ENCODE measurements at places on chromosomes 12 and 14.
A peak's percentile ranks its signal among the peaks of the same experiment; 100 is the strongest.

DNA sequence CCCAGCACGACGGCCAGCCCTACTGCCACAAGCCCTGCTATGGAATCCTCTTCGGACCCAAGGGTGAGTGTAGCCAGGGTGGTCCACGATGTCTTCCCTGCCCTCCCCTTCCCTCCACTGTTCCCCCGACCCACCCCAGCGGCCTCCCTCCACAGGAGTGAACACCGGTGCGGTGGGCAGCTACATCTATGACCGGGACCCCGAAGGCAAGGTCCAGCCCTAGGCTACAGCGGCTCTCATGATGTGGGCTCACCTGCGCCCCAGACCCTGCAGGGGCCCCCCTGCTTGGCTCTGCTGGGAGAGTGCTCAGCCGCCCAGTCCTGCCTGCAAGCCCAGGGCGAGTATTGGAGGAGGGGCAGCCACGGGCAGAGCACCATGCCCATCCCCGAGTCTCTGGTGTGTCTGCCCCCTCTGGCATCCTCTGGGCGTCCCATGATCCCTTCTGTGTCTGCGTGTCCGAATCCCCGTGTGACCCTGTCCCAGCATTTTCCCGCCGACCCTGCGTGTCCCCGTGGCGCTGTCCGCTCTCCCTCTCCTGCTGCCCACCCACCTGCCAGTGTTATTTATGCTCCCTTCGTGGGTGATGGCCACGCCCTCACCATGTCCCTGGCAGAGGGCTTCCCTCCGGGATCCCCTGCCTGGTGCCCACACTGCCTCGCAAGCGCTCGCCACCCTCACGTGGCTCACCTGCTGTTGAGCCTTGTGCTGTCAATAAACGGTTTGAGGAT, 5.0 kb downstream of the CRIP2 start:
- peaks cover 36% of the 10 kb centered on the region for H3K36me3 ChIP-seq
- peak overlapping the region; percentile 95 for H3K27ac ChIP-seq
- H3K4me1 ChIP-seq: peaks cover 45% of the 10 kb centered on the region
- no peak for DNase-seq
- H3K27me3 ChIP-seq: no peaks in the 10 kb centered on the region
- peak overlapping the region; percentile 77 for H3K4me3 ChIP-seq

DNA sequence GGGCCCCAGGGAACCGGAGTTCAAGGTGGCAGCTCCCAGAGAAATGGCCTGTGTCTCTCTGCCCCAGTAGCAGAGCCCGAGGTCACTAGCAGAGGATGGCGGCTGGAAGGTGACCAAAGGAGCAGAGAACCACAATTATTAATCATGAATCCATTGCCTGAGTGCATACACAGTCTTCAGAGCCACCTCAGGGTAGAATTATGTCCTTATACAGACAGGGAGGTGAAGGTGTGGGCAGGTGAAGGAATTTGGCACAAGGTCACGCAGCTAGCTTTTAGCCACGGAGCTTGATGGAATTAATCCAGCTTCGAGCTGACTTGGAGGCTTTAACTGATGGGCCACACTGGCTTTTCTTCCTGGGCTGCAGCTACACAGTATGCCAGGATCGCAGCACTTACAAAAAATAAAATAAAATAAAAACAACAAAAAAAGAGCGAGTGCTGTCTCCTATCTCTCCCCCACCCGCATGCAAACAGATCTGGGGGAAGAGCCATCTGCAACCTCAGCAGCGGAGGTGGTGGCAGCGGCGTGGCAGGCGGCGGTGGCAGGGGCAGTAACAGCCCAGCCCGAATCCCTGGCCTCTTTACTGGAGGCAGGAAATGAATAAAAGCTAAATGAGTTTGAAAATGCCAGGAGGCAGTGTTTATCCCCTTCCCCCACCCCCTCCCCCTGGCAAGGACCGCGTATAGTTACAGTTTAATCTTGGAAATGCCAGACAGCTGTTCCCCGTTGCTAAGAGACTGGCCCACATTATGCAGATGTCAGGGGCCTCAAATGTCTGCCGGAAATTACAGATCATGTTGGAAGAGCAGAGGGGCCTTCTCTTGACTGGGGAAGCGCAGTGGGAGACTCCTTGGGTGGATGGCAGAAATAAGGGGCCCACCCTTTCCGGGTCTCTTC, 93.5 kb downstream of the LRRC74A start:
- peak overlapping the region; percentile 32 for H3K27ac ChIP-seq
- no peak for DNase-seq
- no peak overlapping the region for H3K4me3 ChIP-seq
- no peaks in the 10 kb centered on the region for H3K27me3 ChIP-seq
- peaks cover 5% of the 10 kb centered on the region for H3K4me1 ChIP-seq
- H3K36me3 ChIP-seq: no peaks in the 10 kb centered on the region

DNA sequence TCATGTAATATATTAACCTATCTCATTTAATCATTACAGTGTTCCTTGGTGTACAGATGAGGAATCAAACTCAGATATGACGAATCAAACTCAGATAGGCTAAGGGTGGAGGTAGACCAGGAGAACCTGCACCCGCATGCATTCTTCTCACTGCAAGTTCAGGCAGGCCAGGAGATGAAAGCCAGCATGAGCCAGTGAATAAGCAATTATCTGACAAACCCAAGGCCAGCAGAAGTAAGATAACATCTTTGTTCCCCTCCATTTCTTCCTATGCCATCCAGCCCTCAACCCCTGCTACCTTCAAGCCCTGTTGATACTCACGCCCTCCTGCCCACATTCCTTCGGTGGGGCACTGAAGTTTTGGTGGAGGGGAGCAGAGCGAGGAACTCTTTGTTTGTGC, 152.2 kb downstream of the ETV6 start:
- peaks cover 3% of the 10 kb centered on the region for H3K36me3 ChIP-seq
- H3K27ac ChIP-seq: no peak overlapping the region
- no peak for DNase-seq

DNA sequence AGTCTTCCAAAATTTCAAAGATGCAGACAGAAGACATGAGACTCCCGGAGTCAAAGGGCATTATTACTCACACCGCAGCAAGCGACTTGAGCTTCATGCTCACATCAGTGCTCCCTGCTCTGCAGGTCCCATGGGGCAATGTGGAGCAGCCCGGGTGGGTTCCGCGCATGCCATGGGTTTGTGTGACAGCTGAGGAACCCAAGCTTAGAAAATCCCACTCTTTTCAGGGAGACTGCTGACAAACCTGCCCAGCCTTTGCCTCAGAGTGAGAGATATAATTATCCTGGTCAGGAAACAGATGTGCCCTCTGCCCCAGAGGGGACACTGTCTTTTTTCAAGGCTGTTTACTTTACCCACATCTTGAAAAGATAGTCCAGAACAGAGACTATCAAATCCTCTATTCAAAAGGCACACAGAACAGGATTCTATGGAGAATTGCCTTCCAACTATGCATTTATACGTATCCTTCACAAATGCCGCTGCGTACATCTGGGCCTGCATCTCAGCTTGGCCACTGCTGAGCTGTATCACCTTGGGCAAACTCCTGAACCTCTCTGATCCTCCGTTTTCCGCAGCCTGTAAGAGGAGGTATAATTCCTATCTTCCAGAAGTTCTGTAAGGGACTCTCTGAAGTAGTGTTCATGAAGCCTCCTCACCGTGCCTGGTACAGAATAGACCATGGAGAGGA, 16.0 kb downstream of the C14orf132 start:
- DNase-seq: no peak
- H3K27ac ChIP-seq: no peak overlapping the region
- no peaks in the 10 kb centered on the region for H3K4me1 ChIP-seq
- H3K27me3 ChIP-seq: peaks cover 68% of the 10 kb centered on the region
- H3K36me3 ChIP-seq: no peaks in the 10 kb centered on the region
- no peak overlapping the region for H3K4me3 ChIP-seq

DNA sequence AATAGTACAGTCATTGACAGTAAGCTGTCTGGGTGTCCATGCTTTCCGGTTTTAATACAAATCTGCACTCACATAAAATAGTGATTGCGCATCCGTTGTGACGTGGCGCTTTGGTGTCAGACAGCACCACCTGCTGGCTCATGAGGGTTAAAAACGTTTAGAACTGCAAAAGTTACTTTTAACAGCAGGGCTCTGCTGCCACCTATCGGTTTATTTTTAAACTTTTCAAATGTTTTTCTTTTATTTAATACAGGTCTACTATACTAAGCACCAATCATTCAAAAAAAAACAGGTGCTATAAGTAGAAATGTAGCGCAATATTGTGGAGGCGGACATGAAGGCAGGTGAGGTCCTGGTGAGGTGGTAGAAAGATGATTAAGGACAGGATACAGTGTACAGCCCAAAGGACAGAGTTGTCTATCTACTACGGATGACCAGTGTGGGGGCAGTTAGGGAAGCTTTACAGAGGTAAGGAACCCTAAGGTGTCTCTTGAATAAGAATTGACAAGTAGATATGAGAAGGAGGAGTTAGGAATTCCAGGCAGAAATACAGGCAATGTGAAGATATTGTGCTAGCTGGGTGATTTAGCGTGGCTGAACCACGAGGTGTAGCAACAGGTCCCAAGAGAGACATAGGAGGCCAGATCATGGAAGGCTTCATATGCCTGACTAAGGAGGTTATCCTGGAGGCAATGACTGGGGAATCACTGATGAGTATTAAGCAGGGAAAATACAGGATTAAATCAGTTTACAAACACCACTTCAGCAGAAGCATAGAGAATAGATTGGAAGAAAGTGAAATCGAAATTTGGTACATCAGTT, 91.5 kb upstream of the PRB2 start:
- peak; percentile 76 for DNase-seq
- no peak overlapping the region for H3K27ac ChIP-seq
- peaks cover 6% of the 10 kb centered on the region for H3K4me1 ChIP-seq
- peaks cover 2% of the 10 kb centered on the region for H3K36me3 ChIP-seq

GRCh38 chr12:58529114-58529665, 391.1 kb downstream of the LRIG3 start:
- DNase-seq: no peak
- no peaks in the 10 kb centered on the region for H3K4me1 ChIP-seq
- no peak overlapping the region for H3K4me3 ChIP-seq
- H3K27me3 ChIP-seq: no peaks in the 10 kb centered on the region

- H3K4me1 ChIP-seq: peaks cover 33% of the 10 kb centered on the region
- H3K27me3 ChIP-seq: peaks cover 95% of the 10 kb centered on the region
- H3K4me3 ChIP-seq: peak overlapping the region; percentile 15
- H3K36me3 ChIP-seq: peaks cover 3% of the 10 kb centered on the region
- H3K27ac ChIP-seq: no peak overlapping the region
Measured at GRCh38 chr14:60652674-60653651, 3.7 kb upstream of the SIX1 start.

- no peak overlapping the region for H3K27ac ChIP-seq
- peaks cover 62% of the 10 kb centered on the region for H3K27me3 ChIP-seq
- H3K4me3 ChIP-seq: no peak overlapping the region
- no peaks in the 10 kb centered on the region for H3K4me1 ChIP-seq
Measured at GRCh38 chr12:48263617-48264016, 60.5 kb upstream of the OR10AD1 start.

DNA sequence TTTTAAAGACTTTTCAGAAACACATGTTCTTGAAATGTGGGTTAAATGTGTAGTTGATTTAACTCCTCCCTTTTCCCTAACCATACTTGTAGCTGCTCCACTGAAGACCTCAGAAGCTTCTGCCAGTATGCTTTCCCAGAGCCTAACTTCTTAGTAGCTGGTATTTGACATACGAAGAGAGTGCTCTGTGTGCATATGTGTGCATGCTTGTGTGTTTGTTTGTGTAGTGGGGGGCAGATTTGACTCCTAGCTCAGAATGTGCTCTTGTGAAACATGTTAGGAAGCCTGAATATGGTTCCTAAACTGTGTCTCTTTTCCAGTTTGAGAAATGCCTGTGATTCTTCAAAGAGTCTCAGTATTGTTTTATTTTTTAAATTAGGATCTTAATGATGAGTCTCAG, 420.4 kb downstream of the PCNX1 start:
- H3K27ac ChIP-seq: peak overlapping the region; percentile 54
- peaks cover 5% of the 10 kb centered on the region for H3K36me3 ChIP-seq
- H3K4me1 ChIP-seq: peaks cover 67% of the 10 kb centered on the region
- DNase-seq: no peak
- H3K4me3 ChIP-seq: no peak overlapping the region

- peaks cover 9% of the 10 kb centered on the region for H3K36me3 ChIP-seq
- peak overlapping the region; percentile 81 for H3K4me3 ChIP-seq
- DNase-seq: no peak
- peaks cover 29% of the 10 kb centered on the region for H3K4me1 ChIP-seq
Measured at GRCh38 chr14:93116676-93117200, 1.0 kb upstream of the ITPK1 start.

- peaks cover 11% of the 10 kb centered on the region for H3K27me3 ChIP-seq
- H3K4me1 ChIP-seq: no peaks in the 10 kb centered on the region
- DNase-seq: no peak
- H3K27ac ChIP-seq: no peak overlapping the region
Measured at GRCh38 chr14:69285661-69286255, 25.8 kb downstream of the GALNT16 start.

DNA sequence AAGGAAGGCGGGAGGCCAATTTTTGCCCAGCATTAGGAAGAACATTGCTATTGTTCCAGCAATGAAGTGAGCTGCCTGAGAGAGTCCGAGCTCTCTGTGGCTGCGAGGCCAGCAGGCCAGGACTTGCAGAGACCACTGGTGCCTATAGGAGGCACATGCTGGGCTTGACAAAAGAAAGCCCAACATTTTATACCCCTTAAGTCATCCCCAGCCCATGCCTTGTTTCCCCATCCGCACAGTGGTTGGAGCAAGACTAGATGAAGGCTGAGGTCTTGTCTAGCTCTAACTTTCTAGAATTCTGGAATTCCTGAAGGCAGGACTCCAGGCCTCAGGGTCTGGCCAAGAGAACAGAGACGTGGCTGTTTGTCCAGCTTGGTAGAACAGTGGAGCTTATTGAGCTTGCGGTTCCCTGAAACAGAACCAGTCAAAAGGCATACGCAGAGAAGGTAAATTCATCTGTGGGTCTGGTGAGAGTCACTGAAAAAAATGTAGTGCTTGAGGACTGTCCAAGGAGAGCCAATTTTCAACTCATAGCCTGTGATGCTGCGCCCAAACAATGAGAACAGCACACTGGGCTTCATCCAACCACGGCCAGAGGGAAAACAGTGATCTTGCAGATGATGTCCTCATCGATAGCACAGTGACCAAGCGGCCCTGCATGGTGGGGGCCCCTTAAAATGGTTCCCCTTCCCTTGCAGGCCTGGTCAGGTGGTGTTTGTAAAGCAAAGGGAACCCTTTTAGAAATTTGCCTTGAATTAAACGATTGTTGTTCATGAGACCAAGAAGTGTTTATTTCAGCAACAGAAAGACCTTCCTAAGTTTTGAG, 27.1 kb upstream of the COL2A1 start:
- H3K4me3 ChIP-seq: no peak overlapping the region
- no peaks in the 10 kb centered on the region for H3K4me1 ChIP-seq
- H3K36me3 ChIP-seq: no peaks in the 10 kb centered on the region

DNA sequence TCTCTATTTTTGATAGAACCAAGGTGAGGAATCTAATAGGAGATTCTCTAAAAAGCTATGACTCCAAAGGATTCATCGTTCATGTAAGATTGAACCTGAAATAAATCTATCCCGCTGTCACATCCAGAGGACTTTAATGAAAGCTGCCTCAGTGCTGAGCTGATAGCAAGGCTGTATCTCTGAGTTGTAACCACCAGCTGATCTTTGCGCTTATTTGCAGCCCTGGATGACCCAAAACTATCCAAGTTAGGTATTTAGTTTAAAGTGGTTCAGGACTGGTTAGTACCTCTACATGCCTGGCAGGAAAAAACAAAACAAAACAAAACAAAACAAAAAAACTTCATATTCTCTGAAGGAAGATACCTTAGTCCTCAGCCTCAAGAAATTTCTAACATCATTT, 8.8 kb upstream of the ANKRD33 start:
- DNase-seq: no peak
- H3K4me1 ChIP-seq: no peaks in the 10 kb centered on the region
- no peak overlapping the region for H3K27ac ChIP-seq
- no peak overlapping the region for H3K4me3 ChIP-seq

GRCh38 chr14:56056031-56056430, 62.2 kb upstream of the PELI2 start:
- H3K27me3 ChIP-seq: peaks cover 44% of the 10 kb centered on the region
- H3K27ac ChIP-seq: no peak overlapping the region
- no peaks in the 10 kb centered on the region for H3K4me1 ChIP-seq
- H3K36me3 ChIP-seq: no peaks in the 10 kb centered on the region
- DNase-seq: no peak
- H3K4me3 ChIP-seq: no peak overlapping the region
